SK-N-SH (cell line): ENCODE measurements at places on chromosomes 4 and X. TPM values are rescaled to one million over a fixed set of nuclear protein-coding genes. Genes with fewer than 3 reads are reported as not detected.

DNA sequence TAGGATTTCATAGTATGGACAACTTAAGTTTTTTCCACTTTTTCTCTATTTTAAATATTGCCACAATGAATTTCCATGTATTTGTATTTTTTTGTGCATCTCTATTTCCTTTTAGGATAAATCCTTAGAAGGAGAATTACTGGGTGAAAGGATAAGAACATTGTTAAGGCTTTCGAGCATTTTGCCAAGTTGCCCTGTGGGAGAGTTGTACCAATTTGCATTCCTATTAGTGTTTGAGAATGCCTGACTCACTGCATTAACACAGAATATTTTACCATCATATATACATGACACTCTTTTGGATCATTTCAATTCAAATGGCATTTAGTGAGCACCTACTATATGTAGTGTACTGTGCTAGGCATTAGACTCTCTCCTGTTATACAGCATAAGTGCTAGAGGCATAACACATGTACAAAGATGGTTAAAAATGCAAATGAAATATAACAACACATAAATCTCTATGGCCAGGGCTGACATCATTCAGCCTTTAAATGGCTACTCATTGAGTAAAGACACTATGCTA is 57.0 kb downstream of the PLAC1 start:
- H3K27ac ChIP-seq, result no peak overlapping the region; the same call in 1 of the 2 replicates
- DNase-seq, result no peak
- H3K27me3 ChIP-seq, result no peaks in the 10 kb centered on the region
- no peak overlapping the region for H3K4me3 ChIP-seq
- H3K36me3 ChIP-seq, result no peaks in the 10 kb centered on the region

DNA sequence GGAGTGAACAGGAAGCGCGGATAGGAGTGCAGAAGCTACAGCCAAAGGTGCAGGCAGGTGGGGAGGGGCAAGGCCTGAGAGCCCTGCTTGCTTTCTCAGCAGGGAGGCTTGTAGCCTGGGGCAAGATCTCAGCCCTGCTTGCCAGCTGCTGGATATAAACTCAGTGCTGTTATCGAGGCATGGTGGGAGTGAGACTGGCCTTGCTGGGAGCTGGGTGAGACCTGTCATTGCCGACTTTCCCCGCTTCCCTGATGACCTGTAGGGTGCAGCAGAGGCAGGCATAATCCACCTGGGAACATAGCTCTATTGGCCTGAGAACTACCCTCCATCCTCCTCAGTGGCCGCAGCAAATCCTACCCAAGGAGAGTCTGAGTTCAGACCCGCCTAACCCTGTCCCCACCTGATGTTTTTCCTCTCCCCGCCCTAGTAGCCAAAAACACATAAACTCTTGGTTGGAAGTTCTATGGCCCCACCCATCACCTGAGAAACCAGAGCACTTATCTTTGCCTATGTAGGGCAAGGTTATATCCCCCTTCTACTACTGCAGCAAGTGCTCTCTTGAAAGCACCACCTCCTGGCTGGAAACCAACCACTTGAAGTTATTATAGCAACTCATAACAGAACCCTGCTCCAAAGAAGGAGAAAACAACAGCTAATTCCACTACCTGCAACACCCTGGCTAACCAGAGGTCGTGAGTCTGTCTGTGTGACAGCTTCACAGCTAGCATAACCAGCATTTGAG is 80.7 kb downstream of the FHIP1A start:
- no peak overlapping the region for H3K4me3 ChIP-seq
- no peaks in the 10 kb centered on the region; the same call in 1 of the 2 replicates for H3K4me1 ChIP-seq
- no peak for DNase-seq
- no peaks in the 10 kb centered on the region for H3K27me3 ChIP-seq
- no peak overlapping the region for H3K27ac ChIP-seq
- no peaks in the 10 kb centered on the region for H3K36me3 ChIP-seq

NDST4 gene
- not detected in 2 replicates for polyA plus RNA-seq

- no peak overlapping the region for H3K4me3 ChIP-seq
- no peak overlapping the region for H3K27ac ChIP-seq
- H3K27me3 ChIP-seq, result no peaks in the 10 kb centered on the region
- H3K36me3 ChIP-seq, result no peaks in the 10 kb centered on the region
- H3K4me1 ChIP-seq, result no peaks in the 10 kb centered on the region
- DNase-seq, result no peak
Observed at GRCh38 chr4:80713409-80713808, 317.1 kb upstream of the BMP3 start.

IGSF1 gene
- polyA plus RNA-seq, result 0.92 and 1.2 TPM in 2 replicates

- H3K36me3 ChIP-seq, result no peaks in the 10 kb centered on the region
- H3K27me3 ChIP-seq, result 0 out of 2 replicates have a peak, but pooled peaks cover 6% of the 10 kb centered on the region
- no peaks in the 10 kb centered on the region for H3K4me1 ChIP-seq
- DNase-seq, result no peak
- no peak overlapping the region for H3K4me3 ChIP-seq
Observed at GRCh38 chr4:121428721-121429120, 47.9 kb upstream of the QRFPR start.

DNA sequence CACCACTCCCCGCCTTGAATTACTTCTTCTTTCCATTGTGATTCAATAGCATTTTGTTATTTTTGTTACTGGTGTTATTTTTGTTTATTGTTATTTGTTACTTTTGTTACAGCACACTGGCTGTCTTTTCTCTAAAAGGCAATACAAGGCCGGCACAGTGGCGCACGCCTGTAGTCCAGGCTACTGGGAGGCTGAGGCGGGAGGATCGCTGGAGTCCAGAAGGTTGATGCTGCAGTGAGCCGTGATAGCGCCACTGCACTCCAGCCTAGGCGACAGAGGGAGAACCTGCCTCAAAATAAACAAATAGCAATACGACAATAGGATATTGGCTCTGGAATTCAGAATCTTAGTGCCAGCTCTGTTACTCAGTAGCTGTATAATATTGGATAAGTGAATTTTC is 1.0 kb upstream of the MED12 start:
- H3K27ac ChIP-seq, result no peak overlapping the region
- no peaks in the 10 kb centered on the region for H3K4me1 ChIP-seq
- no peaks in the 10 kb centered on the region; the same call in 1 of the 2 replicates for H3K27me3 ChIP-seq
- DNase-seq, result no peak
- H3K4me3 ChIP-seq, result no peak overlapping the region

ARHGEF38 gene
- polyA plus RNA-seq, result 0.02 TPM in 1 of 2 replicates, not detected in the other

STARD8 gene
- polyA plus RNA-seq, result 2.6 TPM in 2 replicates

GRCh38 chrX:43898406-43899035 is 16.3 kb upstream of the MAOB start:
- no peak for DNase-seq
- H3K27me3 ChIP-seq, result peaks cover 5% of the 10 kb centered on the region; the same call in 1 of the 2 replicates
- H3K4me1 ChIP-seq, result no peaks in the 10 kb centered on the region
- H3K27ac ChIP-seq, result no peak overlapping the region
- no peaks in the 10 kb centered on the region for H3K36me3 ChIP-seq

GRCh38 chr4:140893939-140894338 is 137.8 kb upstream of the TBC1D9 start:
- H3K4me3 ChIP-seq, result no peak overlapping the region
- H3K36me3 ChIP-seq, result peaks cover 13% of the 10 kb centered on the region
- DNase-seq, result no peak
- no peaks in the 10 kb centered on the region for H3K27me3 ChIP-seq

GLRA3 gene
- not detected in 2 replicates for polyA plus RNA-seq

DNA sequence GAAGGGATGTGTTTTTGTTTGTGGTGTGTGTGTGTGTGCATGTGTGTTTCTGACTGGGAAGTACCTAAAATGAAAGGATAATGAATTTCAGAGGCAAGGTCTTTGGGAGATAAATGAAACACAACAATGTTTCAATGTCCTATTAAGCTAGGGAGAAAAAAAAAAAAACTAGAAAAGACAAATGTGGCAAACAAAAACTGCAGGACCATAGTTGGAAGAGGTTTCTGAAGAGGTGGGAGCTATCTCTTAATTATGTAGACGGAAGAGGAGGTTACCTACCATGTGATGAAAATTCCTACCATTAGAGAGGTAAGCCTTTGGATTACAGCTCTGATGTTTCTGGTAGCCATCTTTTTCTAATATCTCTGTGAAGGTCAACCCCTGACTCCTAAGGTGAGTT is at the start of gene TRPC5OS:
TRPC5OS (plus strand) TSS at position 301 of the 400 bp plus-strand sequence. CDS start 25,669 bp downstream, outside the sequence.
- H3K27ac ChIP-seq, result no peak within 1 kb of the TSS
- H3K36me3 ChIP-seq, result no peaks in the 10 kb centered on the region
- H3K27me3 ChIP-seq, result no peaks in the 10 kb centered on the region; the same call in 1 of the 2 replicates
- H3K4me1 ChIP-seq, result no peaks in the 10 kb centered on the region
- H3K4me3 ChIP-seq, result no peak within 1 kb of the TSS
- no peak for DNase-seq

DNA sequence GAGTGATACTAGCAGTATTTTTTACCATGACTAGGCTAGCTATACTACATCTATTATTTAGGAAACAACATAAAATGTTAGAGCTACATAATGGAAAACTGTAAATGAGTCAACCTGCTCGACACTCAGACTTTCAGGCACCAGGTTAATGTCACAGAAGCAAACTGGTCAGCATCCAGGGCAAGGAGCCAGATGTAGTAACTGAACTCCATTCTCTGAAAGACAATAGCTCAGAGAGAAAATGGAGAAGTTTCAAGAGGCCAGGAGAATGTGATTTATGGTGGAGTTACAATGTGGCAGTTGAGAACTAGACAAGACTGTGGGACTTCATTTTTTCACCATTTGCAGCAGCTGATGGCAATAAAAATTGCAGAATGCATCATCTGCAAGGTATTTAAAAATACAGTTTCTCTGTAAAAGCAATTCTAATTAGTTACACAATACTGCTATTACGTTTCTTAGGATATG is 342.7 kb upstream of the PABPC4L start:
- no peaks in the 10 kb centered on the region for H3K36me3 ChIP-seq
- H3K27me3 ChIP-seq, result no peaks in the 10 kb centered on the region
- DNase-seq, result no peak
- no peaks in the 10 kb centered on the region; the same call in 1 of the 2 replicates for H3K4me1 ChIP-seq
- H3K4me3 ChIP-seq, result no peak overlapping the region

DNA sequence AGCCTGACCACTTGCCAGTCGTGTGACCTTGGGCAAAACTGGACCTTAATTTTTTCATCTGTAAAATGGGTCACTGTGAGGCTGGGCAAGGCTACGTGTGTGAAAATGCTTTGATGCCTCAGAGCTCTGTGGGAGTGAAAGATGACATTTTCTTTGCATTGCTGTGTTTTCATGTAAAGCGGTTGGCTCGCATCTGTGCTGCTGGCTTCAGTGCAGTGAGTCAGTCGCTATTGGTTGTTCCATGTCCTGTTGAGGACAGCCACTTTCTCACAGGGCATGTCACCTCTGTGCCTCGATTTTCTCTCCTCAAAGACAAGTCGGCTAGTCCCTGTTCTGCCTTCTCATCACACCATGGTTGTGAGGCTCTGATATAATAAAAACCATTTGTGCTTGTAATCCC is 4.4 kb downstream of the MTMR1 start:
- H3K36me3 ChIP-seq, result no peaks in the 10 kb centered on the region
- H3K27me3 ChIP-seq, result no peaks in the 10 kb centered on the region
- H3K4me1 ChIP-seq, result no peaks in the 10 kb centered on the region

GRCh38 chr4:23369331-23369730 is 520.5 kb downstream of the PPARGC1A start:
- no peak for DNase-seq
- no peak overlapping the region for H3K27ac ChIP-seq
- H3K4me1 ChIP-seq, result no peaks in the 10 kb centered on the region
- no peaks in the 10 kb centered on the region for H3K27me3 ChIP-seq

FGFR3 gene
- 0.62 and 1.1 TPM in 2 replicates for polyA plus RNA-seq

SYN1 gene
- 0.02 and 0.08 TPM in 2 replicates for polyA plus RNA-seq

- no peak for DNase-seq
- no peak overlapping the region for H3K27ac ChIP-seq
- no peaks in the 10 kb centered on the region for H3K27me3 ChIP-seq
- no peaks in the 10 kb centered on the region for H3K36me3 ChIP-seq
- no peak overlapping the region for H3K4me3 ChIP-seq
- no peaks in the 10 kb centered on the region for H3K4me1 ChIP-seq
Observed at GRCh38 chrX:155434906-155435743, 23.3 kb downstream of the F8A3 start.

FAM9B gene
- 0.03 and 0.06 TPM in 2 replicates for polyA plus RNA-seq

DNA sequence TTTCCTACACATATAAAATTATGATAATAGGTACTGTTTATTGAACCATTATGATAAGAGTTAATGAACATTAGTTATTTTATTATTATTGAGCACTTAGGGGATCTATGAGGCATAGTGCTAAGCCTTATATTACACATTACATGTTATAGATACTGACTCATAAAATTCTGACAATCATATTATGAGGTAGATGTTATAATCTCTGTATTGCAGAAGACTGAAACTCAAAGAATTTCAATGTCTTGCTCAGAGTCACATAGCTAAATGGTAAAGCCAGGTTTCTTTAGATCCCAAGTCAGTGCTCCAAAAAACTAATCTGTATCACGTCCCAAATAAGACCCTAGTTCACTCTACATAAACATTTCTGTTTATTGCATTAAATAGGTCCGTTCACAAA is 207.2 kb upstream of the CNKSR2 start:
- H3K36me3 ChIP-seq, result no peaks in the 10 kb centered on the region
- H3K4me3 ChIP-seq, result no peak overlapping the region
- H3K27ac ChIP-seq, result no peak overlapping the region
- no peak for DNase-seq
- H3K4me1 ChIP-seq, result no peaks in the 10 kb centered on the region

- H3K27ac ChIP-seq, result no peak overlapping the region
- no peak for DNase-seq
- no peaks in the 10 kb centered on the region for H3K4me1 ChIP-seq
- H3K4me3 ChIP-seq, result no peak overlapping the region
Observed at GRCh38 chr4:129468624-129469023, 372.7 kb downstream of the C4orf33 start.

DNA sequence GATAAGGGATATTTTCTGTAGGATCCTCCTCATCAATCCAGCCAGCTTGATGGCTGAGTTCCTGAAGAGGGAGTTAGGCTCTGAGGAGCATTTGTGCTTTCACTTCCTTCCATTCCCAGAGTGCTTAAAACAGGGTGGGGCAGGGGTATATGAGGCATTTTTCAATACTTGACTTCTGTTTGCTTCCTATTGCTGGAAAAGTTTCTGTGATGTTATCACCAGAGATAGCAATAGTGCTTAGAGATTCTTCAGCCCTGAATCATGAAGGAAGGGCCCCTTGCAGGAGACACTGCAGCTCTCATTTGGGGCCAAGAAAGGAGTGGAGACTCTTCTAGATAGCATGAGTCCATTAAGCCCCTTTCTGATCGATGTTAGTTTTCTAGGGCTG is 166.7 kb upstream of the RPS6KA3 start:
- no peaks in the 10 kb centered on the region for H3K27me3 ChIP-seq
- no peaks in the 10 kb centered on the region; the same call in 1 of the 2 replicates for H3K4me1 ChIP-seq
- DNase-seq, result no peak
- no peaks in the 10 kb centered on the region for H3K36me3 ChIP-seq
- no peak overlapping the region for H3K4me3 ChIP-seq
- no peak overlapping the region for H3K27ac ChIP-seq

GRCh38 chrX:133527415-133527814 is 112.1 kb upstream of the GPC4 start:
- no peak for DNase-seq
- no peaks in the 10 kb centered on the region for H3K27me3 ChIP-seq
- H3K4me3 ChIP-seq, result no peak overlapping the region

TCEAL7 gene
- polyA plus RNA-seq, result 20.2 and 26.0 TPM in 2 replicates

GRCh38 chrX:133297284-133297683 is 79.1 kb upstream of the TFDP3 start:
- no peaks in the 10 kb centered on the region for H3K27me3 ChIP-seq
- no peak for DNase-seq
- no peaks in the 10 kb centered on the region for H3K4me1 ChIP-seq
- H3K4me3 ChIP-seq, result no peak overlapping the region
- no peak overlapping the region for H3K27ac ChIP-seq

GRCh38 chr4:107896158-107896645 is 35.1 kb upstream of the CYP2U1 start:
- H3K36me3 ChIP-seq, result no peaks in the 10 kb centered on the region
- H3K4me1 ChIP-seq, result no peaks in the 10 kb centered on the region
- H3K27ac ChIP-seq, result 0 out of 2 replicates have a peak overlapping the region, but pooled peaks have one; percentile 25

GPRASP2 gene
- polyA plus RNA-seq, result 12.3 TPM in 2 replicates
